Posterior vena cava (tissue), 2 donors: ENCODE measurements at places on chromosomes 16 and 17.

DNA sequence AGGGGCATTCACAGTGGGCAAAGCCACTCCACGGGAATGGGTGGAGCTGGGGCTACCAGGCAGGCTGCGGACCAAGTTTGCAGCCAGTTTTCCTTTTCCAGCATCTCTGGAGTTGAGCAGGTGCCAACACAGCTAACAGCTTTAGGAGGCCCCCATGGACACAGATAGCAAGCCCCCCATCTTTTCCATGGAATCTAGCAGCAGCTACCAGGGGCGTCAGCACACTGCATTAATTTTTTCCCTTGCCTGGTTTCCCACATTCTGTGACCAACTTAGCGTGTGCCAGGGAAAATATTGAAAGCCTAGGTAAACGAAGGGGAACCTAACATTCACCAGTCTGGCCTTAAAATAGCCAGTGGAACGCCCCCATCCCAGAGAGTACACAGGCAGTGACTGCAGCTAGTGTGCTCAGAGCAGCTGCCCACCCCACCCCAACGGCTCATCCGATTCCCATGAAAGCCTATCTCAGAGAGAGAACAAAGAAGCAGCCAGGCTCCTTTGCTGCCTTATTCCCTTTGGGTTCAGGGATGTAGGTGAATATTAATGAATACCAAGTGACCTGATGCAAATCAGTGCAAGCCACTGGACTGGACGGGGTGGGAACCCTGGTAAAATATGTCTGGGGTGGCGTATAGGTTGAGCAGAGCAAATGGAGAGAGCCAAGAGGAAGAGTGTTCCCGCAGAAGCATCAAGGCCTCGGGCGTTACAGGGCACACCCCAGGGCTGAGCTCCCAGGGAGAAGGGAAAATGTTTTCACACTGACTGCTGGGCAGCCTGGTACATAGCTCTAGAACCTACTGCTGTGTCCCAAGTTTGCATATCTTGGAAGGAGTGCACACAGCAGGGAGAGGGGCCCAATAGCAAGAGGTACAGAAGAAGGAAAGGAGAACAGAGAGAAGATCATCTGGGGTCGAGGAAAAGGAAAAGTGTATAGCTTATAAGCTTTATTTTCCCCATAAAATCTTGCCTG, 73.9 kb upstream of the SOX9 start:
- DNase-seq, result no peak

DNA sequence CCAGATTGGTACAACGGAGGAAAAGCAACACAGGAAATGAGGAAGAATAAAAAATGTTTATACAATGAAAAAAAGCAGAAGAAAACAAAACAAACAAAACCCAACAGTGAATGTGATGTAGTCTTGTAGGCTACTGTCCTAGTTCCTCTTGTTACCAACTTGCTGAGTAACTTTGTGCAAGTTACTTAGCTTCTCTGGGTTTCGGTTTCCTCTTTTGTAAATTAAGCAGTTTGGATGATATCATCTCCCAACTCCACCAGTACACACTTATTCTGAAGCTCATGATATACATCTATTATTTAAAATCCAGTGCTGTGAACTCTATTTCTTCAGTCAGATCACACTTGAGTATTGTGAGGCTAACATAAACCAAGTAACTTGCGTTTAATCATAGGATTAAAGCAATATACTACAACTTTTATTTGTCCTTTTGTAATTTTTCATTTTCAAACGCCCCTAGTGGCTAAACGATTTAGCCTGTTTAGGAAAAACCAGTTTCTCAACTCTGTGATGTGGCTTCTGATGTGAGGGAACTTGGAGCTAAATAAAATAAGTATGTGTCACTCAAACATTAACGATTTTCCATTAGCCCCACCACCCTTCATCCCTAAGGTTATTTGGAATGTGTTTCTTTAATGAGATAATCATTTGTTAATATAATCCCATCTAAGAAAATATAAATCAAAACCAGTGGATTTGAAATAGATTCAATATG, 1.4 kb upstream of the UNK start:
- no peak for DNase-seq

GRCh38 chr17:48439110-48439850, 9.3 kb upstream of the SKAP1 start:
- no peak for DNase-seq

- DNase-seq, result no peak
Observed at GRCh38 chr17:28972437-28972836, 21.1 kb upstream of the PHF12 start.

- DNase-seq, result peak; percentile 90
Observed at GRCh38 chr16:27318392-27319256, 4.8 kb downstream of the IL4R start.

DNA sequence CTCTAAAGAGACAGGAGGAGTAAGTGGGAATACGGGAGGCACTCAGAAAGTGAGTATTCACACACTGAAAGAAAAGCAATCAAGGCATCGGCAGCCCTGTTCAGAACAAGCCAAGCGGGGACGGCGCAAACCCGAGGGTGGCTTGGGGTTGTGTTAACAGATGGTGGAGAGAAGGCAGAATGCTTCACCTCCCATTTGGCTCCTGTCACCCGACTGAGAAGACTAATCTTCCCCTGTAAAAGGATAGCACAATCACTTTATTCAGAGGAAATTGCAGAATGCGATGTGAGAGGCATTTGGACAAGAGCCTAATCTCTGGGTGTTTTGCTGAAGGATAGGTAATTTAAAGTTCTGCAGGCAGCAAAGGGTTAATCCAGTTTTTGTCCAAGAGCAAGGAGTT, 119.3 kb upstream of the WSCD1 start:
- DNase-seq, result no peak

- DNase-seq, result no peak
Observed at GRCh38 chr16:81623365-81624102, 155.6 kb upstream of the PLCG2 start.

DNA sequence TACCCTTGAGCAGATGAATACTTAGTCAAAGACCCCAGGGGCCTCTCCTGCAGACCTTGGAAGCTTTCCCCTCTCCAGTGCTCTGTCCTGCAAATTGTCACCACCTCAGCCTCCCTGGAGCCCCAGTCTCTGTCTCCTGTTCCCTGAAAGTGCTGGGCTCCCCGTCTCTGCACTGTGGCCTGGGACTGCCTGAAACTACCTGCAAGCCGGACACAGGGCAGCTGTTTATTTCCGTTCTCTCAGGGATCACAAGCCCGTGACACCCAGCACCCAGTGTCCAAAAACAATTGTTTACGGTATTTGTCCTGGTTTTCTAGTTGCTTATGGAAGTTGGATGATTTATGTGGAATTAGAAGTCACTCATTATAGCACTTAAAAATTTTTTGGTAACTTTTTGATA, 81.6 kb upstream of the CHMP6 start:
- DNase-seq, result peak; percentile 48

GRCh38 chr17:47889734-47890529, 6.1 kb upstream of the SP2 start:
- DNase-seq, result peak; percentile 95

DNA sequence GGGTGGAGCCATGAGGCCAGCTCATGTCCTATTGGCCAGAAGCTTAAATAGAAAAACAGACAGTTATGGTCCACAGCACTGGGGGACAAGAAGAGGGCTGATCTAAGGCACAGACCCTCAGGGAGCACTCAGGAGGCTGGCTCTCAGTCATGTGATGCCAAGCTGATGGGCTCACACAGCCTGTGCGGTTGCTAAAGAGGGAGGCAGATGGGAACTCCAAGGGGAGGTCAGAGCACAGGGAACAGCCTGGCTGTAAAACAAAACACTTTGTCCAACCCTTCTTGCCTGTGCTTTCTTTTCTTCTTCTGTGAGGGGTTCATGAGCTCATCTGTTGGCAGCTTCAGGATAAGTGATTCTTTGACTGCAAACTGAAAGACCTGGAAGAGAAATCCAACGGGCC, 27.2 kb downstream of the CNTNAP1 start:
- peak; percentile 19 for DNase-seq

GRCh38 chr17:67637901-67638641, 79.7 kb upstream of the NOL11 start:
- DNase-seq, result peak; percentile 20

- DNase-seq, result no peak
Observed at GRCh38 chr16:68078701-68079375, 6.3 kb upstream of the NFATC3 start.

DNA sequence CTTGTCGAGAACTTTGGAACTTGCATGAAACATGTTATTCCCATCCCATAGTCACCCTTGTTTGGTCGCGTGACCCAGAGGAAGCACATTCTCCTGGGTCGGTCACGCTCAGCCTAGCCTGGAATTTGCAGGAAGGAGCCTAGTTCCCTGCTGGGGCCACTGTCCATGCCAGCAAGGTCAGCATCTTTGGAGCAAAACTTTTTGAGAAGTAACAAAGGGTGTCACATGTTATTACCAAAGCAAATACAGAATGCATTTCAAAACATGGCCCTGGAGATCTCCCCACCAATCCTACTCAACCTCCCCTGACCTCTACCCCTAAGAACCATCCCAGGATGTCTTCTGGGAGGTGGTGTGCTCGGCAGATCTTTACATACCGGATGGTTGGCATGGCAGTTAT, 26.2 kb upstream of the IRF8 start:
- DNase-seq, result no peak

- peak; percentile 90 for DNase-seq
Observed at GRCh38 chr17:78933025-78933958, 8.1 kb upstream of the TIMP2 start.

- no peak for DNase-seq
Observed at GRCh38 chr16:74601126-74601871, 5.6 kb downstream of the GLG1 start.

- no peak for DNase-seq
Observed at GRCh38 chr17:4733073-4733531, 1.9 kb downstream of the MED11 start.

GRCh38 chr17:77391668-77392375, 251.1 kb downstream of the SEC14L1 start:
- DNase-seq, result peak; percentile 90

DNA sequence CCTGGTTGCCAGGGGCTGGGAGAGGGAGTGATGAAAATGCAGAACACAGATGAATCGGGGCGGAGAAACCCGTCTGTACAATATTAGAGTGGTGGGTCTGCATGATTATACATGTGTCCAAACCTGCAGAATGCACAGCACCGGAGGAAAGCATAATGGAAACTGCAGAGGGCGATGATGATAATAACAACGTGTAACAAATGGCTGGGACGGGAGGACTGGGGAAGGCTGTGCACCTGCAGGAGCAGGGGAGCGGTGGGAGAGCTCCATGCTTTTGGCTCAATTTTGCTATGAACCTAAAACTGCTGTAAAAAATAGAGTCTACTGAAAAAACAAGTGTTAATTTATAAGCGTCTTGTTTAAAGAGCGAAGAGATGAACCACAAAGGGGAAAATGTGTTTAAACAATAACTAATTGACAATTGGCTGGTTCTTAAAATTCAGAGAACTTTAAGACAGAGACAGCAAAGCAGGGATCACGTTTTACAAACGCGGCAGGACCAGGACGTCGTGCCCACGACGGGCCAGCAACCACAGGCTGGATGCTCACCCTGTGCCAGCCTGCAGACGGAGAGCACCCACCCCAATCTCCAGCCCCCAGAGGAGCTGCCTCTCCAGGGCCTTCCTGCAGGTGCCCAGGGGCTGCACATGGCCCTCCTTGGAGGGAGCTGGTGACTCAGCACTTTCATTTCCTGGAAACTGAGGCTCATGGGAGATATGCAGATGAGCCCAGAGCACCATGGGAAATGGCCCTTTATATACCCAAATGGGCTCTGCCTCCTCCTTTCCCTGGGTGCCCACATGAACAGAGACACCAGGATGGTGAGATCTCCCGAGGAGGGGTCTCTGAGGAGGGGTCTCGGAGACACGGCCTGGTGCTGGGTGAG, at the start of gene TEX19:
TEX19 (plus strand) TSS at position 783 of the 886 bp plus-strand sequence. CDS start 2,904 bp downstream, outside the sequence.
- no peak for DNase-seq

- DNase-seq, result no peak
Observed at GRCh38 chr17:74816905-74817620, 40.9 kb upstream of the NAT9 start.

DNA sequence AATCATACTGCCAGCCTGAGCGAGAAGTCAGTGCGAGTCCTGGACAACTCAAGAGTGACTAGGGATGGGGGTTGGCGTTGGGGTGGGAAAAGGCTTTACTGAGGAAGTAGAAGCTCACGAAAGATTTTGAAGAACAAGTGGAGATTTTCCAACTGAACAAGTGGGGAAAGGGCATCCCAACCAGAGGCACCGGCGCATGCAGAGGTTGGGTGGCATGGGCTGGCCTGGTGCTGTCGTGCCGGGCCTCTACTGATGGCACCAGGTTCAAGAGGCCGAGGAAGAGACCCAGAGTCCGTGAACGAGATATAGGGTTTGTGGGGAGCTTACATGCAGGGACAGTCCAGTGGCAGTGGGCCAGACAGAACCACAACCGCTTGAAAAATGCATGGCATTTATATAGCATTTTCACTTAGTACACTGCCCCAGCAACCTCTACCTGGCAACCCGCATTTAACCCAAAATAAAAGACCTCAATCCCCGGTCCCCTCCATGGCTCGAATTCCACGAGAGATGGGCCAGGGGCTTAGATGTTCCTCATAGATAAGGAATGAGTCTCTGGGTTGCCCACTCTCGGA, 7.7 kb upstream of the ITGA3 start:
- DNase-seq, result peak; percentile 51

DNA sequence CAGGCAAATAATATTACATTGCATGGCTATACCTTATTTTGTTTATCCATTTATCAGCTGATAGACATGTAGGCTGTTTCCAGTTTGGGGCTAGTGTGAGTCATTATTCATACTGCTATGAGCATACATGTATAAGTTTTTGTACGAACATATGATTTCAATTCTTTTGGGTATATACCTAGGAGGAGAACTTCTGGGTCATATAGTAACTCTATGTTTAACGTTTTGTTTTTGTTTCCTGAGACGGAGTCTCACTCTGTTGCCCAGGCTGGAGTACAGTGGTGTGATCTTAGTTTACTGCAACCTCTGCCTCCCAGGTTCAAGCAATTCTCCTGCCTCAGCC, 2.4 kb upstream of the ITGAL start:
- no peak for DNase-seq

- peak; percentile 88 for DNase-seq
Observed at GRCh38 chr17:2222901-2223616, 80.5 kb downstream of the SMG6 start.

GRCh38 chr17:44952946-44953475, 5.4 kb upstream of the KIF18B start:
- DNase-seq, result peak; percentile 41

GRCh38 chr17:17812211-17813054, 24.4 kb downstream of the SREBF1 start:
- DNase-seq, result peak; percentile 89

GRCh38 chr16:67966549-67967182, 1.8 kb downstream of the SLC12A4 start:
- no peak for DNase-seq

GRCh38 chr16:11386054-11386680, 40.9 kb downstream of the RMI2 start:
- DNase-seq, result peak; percentile 65
